ENCODE measurements at places on chromosomes 5 and 9. TPM values are rescaled to one million over a fixed set of nuclear protein-coding genes. Genes with fewer than 3 reads are reported as not detected.

- no peak for DNase-seq
Measured at GRCh38 chr5:14655146-14655741, 9.3 kb upstream of the OTULIN start.

The LECT2 gene
- not detected for total RNA-seq

DNA sequence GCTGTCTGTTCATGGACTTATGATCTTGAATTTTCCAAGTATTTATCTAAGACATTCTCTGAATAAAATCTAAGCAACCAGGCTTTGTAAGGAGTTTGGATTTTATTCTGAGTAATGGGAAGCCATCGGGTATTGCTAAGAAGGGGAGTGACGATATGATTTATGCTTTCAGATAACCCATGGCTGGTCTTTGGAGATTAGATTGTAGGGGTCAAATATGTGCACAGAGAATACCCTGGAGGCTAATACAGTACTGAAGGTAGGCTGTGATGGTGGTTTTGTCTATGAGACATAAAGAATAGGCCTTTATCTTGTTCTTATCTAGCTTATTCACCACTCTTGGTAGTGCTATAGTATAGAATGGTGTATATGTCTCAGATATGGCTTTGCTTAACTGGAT is 60.0 kb upstream of the C5orf46 start:
- no peak for DNase-seq

The LCN1 gene
- not detected for total RNA-seq

The GLIPR2 gene
- 34.9 TPM for total RNA-seq

- DNase-seq, result no peak
Measured at GRCh38 chr9:137452761-137453642, 6.1 kb downstream of the NSMF start.

- no peak for DNase-seq
Measured at GRCh38 chr5:96142786-96143434, 181.3 kb upstream of the ELL2 start.

DNA sequence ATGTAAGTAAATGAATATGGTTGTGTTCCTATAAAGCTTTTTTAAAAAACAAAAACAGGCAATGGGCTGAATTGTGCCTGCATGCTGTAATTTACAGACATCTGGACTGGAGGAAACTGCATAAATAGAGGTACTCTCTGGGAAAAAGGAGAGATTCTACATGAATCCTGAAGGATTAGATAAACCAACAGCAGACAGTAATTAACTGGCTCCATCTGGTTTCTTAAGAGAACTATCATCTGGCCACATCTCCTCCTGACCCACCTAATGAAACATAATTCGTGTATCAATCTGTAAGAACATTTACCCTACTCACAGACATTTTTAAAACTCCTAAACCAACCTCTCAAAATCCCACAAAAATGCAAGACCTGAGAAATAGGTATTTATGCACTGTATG is 528.1 kb upstream of the ST8SIA4 start:
- no peak for DNase-seq

GRCh38 chr5:99765011-99765410 is 770.2 kb upstream of the FAM174A start:
- DNase-seq, result no peak

DNA sequence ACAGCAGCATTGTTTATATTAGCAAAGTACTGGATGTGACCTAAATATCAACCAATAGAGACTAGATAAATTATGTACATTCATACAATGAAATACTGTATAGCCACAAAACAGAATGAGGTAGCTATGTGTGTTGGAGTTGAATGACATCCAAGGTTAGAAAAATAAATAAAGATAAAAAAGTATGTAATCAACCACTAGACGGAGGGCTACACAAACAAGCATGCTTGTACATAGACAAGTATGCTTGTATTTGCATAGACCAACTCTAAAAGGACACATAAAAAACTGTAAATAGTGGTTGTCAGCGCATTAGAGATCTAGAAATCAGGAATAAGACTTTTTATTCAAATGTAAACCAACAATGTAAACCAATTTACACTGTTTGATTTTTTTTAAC is 3.0 kb downstream of the FEM1C start:
- DNase-seq, result no peak

DNA sequence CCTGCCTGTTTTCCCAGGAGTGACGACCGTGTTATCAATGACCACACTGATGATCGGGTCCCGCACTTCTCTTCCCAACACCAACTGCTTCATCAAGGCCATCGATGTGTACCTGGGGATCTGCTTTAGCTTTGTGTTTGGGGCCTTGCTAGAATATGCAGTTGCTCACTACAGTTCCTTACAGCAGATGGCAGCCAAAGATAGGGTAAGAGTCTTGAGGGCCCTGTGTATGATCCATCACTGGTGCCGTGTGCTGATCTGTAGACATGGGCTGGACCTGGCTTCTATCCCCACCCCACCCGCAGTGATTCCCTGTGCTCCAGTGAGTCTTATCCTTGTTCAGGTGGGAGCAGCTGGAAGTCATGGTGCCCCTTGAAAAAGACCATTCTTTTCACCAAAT is 26.0 kb downstream of the GABRP start:
- no peak for DNase-seq

GRCh38 chr9:76803083-76803482 is 38.8 kb downstream of the PCA3 start:
- DNase-seq, result no peak

The ELL2 gene
- 113 TPM for total RNA-seq

The HACD4 gene
- total RNA-seq, result 3.2 TPM

The LTC4S gene
- total RNA-seq, result 10.6 TPM

DNA sequence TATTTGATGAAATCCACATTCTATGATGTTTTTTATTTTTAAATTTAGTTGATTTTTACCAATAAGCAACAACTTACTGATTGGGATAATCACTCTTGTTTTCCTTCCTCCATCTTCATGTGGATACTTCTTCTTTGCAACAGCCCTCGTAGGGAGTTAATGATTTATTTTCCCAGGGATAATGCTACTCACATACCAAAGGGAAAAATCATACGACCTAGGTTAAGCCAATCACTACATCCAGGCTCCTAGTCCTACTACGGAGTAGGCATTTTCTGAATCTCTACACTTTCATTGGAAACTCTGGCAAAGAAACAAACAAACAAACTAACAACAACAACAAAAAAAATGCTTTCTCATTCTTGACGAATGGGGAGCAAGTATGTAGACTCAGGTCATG is 663.4 kb downstream of the PTPRD start:
- DNase-seq, result no peak

The NPR3 gene
- 14.7 TPM for total RNA-seq

GRCh38 chr9:73118898-73119554 is 32.6 kb upstream of the ANXA1 start:
- no peak for DNase-seq

- DNase-seq, result no peak
Measured at GRCh38 chr5:111119856-111120255, 27.7 kb downstream of the WDR36 start.

The ST8SIA4 gene
- 4.2 TPM for total RNA-seq

DNA sequence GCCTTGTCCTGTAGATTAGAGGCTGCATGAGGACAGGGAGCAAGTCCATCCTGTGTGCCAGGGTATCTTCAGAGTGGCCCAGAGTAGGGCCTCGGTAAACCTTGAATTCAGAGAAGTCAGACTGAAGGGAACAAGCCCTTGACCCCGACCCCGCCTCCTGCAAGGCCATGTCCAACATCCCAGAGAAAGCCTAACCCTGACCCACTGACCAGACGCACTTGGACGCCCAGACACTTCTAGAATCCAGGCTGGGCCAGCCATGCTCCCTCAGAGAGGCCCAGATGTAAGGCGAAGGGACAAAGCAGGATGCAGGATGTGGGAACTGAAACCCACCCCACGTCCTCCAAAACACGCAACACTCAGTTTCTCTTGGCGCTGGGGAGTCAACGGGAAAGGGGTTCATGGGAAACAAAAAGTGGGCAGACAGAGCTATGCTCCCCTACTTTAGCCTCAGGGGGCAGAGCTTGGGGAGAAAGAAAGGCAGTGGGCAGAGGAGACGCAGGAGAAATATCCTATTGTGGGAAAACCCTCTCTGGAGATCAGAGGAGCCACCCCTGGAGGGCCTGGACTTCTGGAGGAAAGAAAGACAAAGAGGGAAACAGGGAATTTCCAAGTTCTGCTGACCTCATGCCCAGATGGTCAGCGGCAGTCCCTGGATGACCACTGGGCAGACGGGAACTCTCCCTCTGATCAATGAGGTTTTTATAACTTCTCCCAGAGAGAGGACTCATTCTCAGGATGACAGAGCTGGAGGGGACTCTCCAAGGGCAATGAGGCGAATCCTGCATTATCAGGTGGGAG is 13.0 kb downstream of the TNIP1 start:
- DNase-seq, result no peak

The SLC34A3 gene
- not detected for total RNA-seq

Data from vagina (tissue), 2 donors.